ENCODE measurements at places on chromosomes 6 and 20. TPM values are rescaled to one million over a fixed set of nuclear protein-coding genes. Genes with fewer than 3 reads are reported as not detected.

Gene KHDC3L
- not detected for total RNA-seq

Gene INSM1
- total RNA-seq, result not detected

Gene NCOA7
- 118 TPM for total RNA-seq

Gene MAS1
- under 0.01 TPM for total RNA-seq

Gene TMEM14C
- total RNA-seq, result 99.3 TPM

Gene TFAP2D
- 0.26 TPM for total RNA-seq

Gene BMP5
- not detected for total RNA-seq

Gene AURKA
- 15.2 TPM for total RNA-seq

Gene SPTLC3
- 14.7 TPM for total RNA-seq

Gene BNIP5
- total RNA-seq, result not detected

Gene TRAPPC3L
- 0.13 TPM for total RNA-seq

Gene LY6G6C
- not detected for total RNA-seq

Gene ZNF391
- 0.56 TPM for total RNA-seq

Gene ADGRG6
- under 0.01 TPM for total RNA-seq

Gene BPIFB2
- total RNA-seq, result not detected

Gene ULBP2
- total RNA-seq, result 7.0 TPM

Gene C6orf141
- 0.25 TPM for total RNA-seq

Gene E2F1
- 14.1 TPM for total RNA-seq

Gene SOBP
- total RNA-seq, result 5.8 TPM

Gene EDN1
- 5.2 TPM for total RNA-seq

Gene RCAN2
- total RNA-seq, result 10.4 TPM

Gene MUCL3
- not detected for total RNA-seq

Gene B4GALT5
- total RNA-seq, result 14.7 TPM

Gene SERAC1
- 9.8 TPM for total RNA-seq

Gene ANGPT4
- total RNA-seq, result not detected

Gene CST4
- total RNA-seq, result 0.31 TPM

Gene NEURL2
- 5.2 TPM for total RNA-seq

Gene ADTRP
- 0.66 TPM for total RNA-seq

Gene DNMT3B
- 2.9 TPM for total RNA-seq

Gene PRDM13
- not detected for total RNA-seq

Gene KCNQ5
- 6.7 TPM for total RNA-seq

Gene TSPO2
- total RNA-seq, result not detected
